ENCODE measurements at places on chromosomes 1 and 21.

- no peak for DNase-seq
Measured at GRCh38 chr1:39752703-39753102, 14.0 kb downstream of the PPIE start.

- DNase-seq: no peak
Measured at GRCh38 chr1:156346636-156347035, 8.3 kb downstream of the TSACC start.

- no peak for DNase-seq
Measured at GRCh38 chr1:91928026-91928425, 21.2 kb upstream of the BRDT start.

DNA sequence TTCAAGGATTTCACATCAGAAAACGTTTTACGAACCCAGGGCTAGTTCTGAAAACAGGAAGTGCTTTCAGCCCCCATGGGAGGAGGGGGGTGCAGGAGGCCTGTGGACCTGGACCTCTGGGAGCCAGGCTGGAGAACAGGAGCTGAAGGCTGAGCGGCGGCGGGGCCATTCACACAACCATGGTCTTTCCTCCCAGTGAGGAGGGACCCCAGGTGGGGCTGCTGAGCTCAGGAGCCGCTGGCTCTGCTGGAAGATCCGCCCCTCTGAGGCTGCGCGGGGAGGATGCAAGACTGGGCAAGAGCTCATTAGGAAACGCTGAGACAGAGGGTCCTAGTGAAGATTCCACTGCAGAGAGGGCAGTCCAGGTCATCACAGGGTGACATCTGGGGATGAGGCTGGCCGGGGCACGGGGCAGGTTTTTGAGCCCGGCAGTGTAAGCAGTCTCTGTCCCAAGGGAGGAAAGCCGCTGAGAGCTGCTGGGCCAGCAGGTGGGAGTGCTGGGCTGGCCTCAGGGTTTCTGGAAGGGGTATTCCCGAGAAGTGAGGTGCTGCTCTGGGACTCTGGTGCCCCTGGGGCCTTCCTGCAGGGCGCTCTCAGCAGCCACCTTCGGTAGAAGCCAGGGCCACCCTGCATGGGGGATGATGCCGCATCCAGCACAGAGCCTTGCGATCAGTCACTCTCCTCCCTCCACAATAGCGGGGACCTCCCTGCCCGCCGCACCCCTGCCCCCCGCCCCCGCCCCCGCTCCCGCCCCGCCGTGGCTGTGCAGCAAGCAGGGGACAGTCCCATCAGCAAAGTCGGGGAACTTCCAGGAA is 7.5 kb downstream of the MX2 start:
- DNase-seq: no peak

GRCh38 chr21:36184545-36184944 is 27.9 kb downstream of the DOP1B start:
- no peak for DNase-seq

DNA sequence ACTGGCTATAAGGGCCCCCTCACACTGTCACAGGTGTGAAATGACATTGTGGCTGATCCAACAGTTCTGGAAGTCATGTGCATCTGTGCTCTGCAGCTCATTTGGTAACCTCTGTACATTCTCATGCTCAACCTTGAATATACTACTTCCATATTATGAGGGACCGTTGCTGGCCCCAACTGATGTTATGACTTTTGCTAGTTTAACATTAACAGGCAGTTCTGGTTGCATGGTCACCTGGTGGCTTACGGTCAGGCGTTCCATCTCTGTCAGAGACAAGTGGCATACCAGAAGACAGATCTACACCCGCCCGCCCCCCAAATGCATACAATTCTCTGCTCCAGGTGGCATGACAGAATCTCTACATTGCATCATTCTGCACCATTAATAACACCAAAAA is 6.0 kb upstream of the DIP2A start:
- no peak for DNase-seq

DNA sequence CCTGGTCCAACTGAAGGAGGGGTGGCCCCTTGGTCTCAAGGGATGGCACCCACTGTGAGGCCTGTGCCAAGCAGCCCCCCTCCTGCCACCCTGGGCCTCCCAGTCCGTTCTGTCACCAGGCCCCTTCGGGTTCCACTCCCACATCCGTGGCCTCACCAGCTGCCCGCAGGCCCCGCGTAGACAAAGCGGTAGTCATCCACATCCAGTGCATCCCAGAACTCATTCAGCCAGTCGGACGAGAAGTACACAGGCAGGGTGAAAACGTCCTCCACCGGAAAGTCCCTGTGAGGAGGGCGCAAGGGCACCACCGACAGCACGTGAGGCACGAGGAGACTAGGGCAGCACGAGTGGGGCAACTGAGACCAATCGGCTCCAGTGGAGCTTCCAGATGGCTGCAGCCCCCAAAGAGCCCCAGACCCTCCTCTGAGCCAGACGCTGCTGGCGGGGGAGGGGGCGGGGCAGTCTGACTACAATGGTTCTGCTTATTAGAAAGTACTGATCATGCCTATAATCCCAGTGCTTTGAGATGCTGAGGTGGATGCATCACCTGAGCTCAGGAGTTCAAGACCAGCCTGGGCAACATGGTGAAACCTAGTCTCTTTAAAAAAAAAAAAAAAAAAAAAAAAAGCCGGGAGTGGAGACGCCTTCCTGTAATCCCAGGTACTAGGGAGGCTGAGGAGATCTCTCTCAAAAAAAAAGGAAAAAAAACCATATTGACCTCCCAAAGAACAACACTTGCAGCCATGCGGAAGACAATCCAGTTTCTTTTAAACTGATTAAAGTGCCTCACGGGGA is 1.2 kb downstream of the JMJD4 start:
- no peak for DNase-seq

DNA sequence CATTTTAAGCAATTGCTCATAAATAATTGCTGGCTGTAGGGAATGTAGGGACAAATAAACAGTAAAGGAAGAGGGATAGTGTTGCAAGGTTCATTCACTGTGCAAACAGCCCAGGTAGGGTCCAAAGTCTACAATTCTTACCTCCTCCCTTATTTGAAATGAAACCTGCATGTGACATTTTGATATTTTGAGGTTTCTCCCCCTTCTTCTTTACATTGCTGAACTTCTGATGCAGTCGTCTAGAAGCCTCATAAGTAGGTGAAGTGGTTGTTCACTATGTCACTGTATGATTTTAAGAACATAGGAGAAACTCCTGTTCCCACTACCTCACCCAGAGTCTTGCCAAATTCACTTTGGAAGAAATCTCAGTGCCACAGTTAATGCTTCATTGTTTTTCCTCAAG is 16.1 kb downstream of the F5 start:
- peak; percentile 39 for DNase-seq

DNA sequence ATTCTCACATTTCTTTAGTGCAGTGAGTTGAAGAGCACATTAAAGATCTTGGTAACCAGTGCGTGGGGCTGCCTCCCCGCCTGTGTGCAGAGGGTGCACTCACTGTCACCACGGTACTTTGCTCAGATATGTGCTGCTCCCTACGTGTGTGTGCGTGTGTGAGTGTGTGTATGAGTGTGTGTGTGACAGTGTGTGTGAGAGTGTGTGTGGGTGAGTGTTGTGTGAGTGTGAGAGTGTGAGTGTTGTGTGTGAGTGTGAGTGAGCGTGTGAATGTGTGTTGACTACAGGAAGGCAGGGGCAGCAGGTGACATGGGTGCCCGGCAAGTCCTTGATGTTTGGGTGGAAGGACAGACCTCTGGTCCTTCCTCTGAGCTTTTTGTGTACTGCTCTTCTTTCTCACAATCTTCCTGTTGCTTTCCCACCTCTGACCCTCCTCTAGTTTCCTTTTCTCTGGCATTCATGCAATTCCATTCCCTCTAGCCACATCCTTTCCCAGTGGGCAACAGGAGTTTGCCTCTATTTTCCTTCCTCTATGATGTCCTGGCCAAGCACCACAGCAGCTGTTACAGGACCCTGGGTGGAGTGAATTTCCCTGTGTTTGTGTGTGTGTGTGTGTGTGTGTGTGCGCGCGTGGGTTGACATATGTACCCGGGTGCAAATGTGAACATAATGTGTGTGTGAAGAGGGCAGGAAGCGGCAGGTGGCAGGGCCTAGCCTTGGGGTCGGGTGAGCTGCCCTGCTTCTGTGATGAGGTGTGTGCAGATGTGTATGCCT is 19.8 kb downstream of the LHX4 start:
- DNase-seq: no peak

GRCh38 chr21:42174173-42174572 is 44.8 kb upstream of the ABCG1 start:
- no peak for DNase-seq

- DNase-seq: no peak
Measured at GRCh38 chr1:17904290-17904689, 149.2 kb downstream of the ACTL8 start.

DNA sequence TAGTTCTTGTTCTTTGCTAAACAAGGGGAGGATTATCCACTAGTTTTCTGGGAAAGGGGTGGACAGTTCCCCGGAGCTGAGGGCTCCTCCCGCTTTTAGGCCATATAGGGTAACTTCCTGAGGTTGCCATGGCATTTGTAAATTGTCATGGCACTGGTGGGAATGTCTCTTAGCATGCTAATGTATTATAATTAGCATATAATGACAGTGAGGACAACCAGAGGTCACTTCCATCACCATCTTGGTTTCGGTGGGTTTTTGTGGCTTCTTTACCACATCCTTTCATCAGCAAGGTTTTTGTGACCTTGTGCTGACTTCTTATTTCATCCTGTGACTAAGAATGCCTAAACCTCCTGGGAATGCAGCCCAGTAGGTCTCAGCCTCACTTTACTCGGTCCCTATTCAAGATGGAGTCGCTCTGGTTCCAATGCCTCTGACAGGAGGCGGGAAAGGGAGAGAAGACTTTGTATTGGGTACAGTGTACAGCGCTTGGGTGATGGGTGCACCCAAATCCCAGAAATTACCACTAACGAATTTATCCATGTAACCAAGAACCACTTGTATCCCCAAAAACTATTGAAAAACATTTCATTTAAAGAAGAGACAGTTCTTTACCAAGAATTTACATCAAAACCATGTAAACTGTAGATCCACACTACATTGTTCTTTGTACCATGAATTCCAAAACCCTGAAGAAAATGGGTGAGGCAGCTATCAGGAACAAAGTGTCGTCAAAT is 8.7 kb upstream of the SLC2A5 start:
- DNase-seq: no peak

GRCh38 chr1:15332952-15333715 is 76.6 kb upstream of the EFHD2 start:
- DNase-seq: no peak

DNA sequence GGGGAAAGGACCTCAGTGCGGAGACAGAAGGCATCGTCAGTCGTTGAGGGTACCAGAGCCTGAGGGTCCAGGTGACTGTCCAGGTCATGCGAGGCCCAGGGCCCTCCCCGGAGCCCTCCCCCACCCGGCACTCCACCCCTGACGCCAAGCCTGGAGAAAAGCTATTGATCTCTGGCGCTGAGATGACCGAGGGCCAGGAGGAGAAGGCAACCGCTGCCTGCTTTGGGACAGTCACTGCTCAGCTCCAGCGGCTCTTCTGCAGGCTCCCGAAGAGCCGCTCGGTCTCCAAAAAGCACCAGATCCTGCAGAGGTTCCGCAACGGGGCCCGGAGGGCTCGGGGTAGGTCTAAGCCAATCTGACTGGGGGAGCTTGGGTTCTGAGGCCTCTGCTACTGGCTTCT is 10.9 kb downstream of the RASSF5 start:
- DNase-seq: peak; percentile 41

DNA sequence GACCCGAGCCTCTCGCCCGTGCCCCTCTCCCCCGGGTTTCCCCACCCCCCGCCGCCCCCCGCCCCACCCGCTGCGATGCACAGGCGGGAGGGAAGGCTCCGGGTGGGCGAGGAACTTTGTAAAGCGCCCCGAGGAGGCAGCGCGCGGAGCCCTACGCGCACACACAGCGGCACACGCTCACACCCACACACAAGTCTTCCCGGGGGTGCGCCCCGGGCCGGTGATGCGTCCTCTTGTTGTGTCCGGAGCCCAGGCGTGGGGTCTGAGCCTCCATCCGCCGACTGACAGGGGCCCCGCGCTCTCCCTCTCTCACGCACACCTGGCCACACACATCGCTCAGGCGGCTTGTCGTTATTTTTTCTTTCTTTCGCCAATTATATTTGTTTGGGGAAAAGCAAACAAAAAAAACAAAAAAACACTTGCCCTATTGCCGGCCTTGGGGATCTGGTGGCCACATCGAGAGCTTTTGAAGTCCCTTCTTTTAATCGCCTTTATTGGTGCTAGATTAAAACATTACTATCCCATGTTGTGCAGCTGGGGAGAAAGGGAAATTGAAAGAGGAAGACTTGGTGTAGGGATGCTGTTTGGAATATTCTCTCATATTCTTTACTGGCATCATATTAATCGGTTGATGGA is 770 bp downstream of the NTNG1 start:
- no peak for DNase-seq

DNA sequence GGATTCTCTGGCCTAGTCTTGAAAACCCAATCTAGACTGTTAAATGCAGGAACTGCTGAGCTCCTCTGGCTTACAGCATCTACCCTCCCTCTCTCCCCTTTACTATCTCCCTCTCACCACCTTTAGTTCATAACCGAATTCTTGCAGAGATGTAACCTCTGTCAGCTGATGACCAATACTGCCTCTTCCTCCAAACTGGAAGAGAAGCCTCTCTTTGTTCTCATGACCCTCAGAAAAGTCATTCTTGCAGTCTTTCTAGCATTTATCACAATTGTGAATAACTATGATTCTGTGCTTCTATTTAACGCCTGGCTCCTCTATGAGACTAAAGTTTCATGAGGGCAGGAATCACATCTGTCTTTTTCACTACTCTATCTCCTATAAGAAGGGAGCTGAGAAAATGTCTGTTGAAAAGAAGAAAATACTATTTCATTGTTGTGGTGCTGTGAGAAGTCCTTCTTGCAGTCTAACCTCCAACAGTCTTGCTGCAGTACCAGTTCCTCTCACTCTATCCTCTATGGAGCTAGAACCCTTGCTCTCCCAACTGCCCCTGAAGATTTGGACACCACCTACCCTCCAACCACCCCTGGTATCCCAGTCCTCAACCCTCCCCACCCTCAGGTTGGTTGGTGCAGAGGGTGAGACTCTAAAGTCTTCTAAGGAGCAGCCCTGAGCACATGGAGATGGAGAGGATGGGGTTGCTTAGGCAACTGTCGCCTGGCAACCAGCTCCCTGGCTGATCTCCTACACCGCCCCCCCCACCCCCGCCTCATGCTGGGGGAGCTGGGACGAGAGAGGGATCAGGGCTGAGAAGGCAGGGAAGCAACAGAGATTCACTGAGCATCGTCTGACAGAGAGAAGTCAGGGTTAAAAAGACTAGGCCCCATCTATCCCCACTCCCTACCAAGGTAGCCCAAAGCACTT is 13.9 kb downstream of the MEF2D start:
- no peak for DNase-seq

DNA sequence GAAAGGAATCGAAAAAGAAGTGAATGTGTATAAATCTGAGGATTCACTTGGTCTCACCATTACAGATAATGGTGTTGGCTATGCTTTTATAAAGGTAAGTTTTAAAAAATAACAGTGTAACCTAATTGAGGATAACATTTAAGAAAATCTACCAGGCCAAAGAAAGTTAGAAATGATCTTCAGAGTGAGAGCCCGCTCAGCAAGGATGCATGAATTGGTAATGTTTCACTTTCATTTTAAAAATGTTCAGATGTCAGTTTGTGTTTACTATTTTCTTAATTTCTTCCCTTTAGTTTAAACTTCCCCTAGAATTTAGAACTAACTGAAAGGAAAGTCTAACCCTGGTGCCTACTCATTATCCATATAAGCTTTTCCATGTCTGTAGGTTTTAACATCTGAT is 35.0 kb downstream of the GIPC2 start:
- DNase-seq: no peak

GRCh38 chr1:164731161-164731876 is 172.3 kb downstream of the PBX1 start:
- no peak for DNase-seq

Data from mucosa of gallbladder (tissue), 1 donor.